T1000 (cell line): ENCODE measurements at places on chromosomes 3 and 15.

DNA sequence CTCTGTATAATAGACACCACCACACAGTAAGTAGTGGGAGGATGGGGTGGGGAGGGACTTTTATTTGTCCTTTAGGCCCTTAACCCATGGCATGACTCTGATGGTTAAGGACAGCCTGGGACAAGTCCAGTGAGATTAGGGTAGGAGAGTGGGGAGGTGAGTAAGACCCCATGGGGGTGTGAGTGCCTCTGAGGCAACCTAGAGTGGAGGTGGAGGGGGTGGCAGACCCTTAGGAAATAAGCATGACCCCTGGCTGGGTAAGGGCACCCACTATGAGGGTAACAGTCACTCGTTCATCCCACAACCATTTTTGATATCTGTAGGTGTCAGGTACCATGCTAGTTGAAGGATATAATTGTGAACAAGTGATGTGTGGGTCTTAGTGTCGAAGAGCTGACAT, 21.0 kb upstream of the PSTPIP1 start:
- no peak for DNase-seq

DNA sequence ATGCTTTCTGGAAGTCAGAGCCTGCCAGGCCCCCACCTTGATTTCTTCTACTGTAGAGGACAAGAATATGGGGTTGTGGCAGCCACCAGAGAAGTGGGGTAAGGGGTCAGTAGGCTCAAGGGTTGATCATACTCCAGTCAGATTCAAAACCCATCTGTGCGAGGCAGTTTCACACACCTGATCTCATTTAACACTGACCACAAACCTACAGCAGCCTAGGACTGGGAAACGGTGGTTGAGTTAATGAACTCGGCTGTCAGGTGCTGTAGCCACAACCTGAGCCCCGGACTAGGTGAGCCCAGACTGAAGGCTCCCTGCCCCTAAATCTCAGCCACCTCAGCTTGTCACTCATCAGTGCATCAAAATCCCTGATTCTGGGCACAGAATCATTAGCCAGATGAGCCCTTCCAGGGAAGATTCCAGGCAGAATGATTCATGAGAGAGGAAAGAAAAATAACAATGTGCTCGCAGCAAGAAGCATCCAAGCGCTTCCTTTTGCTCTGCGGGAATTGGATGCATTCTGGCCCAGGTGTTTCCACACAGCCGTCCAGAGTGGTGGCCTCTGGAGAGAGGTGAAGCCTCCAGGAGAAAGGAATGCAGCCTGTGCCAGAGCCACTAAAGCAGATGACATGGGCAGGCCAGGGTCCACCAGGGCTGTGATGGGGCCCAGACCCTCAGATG, 102.1 kb downstream of the SRGAP3 start:
- DNase-seq = no peak

DNA sequence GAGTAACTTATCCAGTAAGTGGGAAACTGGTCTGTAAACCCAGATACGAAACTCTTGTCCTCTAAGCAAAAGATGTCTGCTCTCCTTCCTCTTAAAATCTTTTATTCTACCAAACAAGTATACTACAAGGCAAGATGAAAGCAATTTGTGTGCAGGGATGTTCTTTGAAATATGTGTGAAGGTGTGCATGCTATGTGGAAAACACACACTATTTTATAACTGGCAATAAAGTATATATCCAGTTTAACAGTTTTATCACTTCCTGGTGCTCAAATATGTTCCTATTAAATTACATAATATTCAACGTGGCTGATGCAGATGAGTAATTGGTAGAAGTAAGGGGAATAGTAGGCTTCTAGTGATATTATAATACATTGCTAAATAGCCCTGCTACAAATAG, 566.5 kb downstream of the ROBO2 start:
- DNase-seq = no peak

GRCh38 chr3:187770224-187770623, 25.0 kb upstream of the BCL6 start:
- DNase-seq = no peak

- DNase-seq = no peak
These were observed 2.3 kb downstream of the B3GNT5 start for GRCh38 chr3:183255348-183255730.

DNA sequence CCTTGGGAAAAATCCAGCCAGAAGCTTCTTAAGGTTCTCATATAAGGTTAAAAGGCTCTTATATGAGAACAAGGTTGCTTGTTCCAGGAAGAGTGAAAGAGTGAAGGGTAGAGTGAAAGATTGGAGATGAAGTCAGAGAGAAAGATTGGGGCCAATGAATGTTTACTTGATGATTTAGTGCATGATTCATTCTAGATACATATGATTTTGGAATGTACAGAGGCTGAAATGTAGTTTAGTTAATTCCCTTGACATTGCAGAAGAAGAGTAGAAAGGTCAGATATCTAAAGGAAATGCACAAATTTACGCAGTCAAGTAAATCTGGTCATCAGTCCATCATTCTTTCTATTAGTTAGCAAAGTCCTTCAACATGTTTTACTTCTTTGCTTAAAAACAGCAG, 619.8 kb upstream of the ZNF717 start:
- no peak for DNase-seq
